ENCODE measurements at places on chromosomes 16 and 17.

DNA sequence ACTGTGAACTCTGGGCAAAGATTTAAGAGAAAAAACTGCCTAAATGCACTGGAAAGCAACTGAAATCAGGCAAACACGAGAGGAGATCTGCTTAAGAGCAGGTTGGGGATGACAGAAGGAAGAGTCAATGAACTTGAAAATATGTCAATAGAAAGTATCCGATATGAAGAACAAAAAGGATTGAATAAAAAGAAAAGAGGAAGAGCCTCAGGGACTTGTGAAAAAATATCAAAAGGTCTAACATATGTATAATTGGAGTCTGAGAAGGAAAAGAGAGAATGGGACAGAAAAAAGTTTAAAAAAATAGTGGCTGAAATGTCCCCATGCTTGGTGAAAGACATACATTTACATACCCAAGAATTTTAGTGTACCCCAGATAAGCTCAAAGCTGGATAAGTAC lies 195.5 kb downstream of the COPRS start:
- DNase-seq = no peak

DNA sequence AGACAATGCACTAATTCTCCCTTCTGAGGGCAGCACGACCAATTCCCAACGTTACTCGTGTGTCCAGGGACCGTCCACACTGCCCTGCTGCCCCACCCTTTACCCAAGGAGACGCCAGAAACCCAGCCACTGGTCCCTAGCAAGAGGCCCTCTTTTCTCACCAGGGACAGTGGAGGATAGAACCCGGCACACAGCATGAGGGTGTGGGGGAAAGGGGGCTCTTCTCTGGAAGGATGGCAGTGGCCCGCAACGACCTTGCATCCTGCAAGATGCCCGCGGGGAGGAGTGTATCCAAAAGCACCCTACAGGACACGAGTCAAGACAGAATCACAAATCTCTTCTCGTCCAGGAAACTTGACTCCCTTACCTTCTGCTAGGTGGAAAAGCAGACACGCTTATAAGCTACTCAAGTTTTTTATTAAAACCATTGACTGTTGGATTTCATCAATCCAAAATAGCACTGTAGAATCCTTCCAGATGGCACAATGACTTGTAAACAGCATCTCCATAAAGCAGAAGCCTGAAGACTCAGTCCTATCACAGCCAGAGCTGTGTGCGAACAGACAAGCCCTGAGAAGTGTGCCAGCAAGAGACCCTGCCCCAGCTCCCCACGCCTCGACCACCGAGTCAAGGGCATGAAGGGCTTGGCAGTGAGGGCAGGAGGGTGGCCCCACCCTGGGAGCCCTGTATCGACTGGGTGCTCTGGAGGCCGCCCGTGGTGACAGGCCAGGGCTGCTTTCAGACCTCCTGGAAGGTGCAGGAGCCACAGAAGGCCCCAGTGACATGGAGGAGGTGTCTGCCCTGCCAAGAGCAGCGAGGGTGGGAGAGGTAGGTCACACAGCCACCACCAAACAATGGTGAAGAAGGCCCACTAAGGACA lies 103.8 kb downstream of the ANKRD11 start:
- DNase-seq = no peak

GRCh38 chr16:9008601-9009260 lies 45.0 kb upstream of the USP7 start:
- peak; percentile 32 for DNase-seq

DNA sequence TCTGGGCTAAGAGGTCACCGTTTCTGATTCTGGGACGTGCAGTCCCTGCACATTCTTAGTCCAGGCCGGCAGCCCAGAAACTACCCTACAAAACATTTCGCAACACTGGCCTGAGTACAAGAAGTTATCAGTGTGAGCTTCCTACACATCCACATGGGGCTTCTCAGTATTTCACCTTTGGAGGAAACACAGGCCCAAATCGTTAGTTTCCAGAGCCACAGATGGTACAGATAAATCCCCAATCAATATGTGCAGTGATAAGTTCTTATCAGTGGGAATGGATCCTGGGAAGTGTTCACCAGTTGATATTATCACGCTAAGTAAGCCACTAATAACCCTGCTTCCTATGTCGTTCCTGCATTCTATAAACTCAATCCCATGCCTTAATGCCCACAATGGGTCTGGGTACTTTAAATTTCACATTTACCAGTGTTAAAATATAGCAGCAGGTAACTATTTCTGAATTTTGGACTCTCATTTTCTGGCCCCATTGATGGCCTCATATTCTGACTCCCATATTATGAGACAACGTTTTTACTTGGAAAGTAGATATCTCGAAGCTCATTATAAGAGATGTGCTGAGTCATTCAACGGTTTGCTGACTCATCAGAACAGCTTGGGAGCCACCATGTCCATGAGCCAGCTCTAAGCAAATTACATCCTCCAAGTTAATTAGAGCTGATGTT lies 370.2 kb upstream of the MAF start:
- DNase-seq = no peak

DNA sequence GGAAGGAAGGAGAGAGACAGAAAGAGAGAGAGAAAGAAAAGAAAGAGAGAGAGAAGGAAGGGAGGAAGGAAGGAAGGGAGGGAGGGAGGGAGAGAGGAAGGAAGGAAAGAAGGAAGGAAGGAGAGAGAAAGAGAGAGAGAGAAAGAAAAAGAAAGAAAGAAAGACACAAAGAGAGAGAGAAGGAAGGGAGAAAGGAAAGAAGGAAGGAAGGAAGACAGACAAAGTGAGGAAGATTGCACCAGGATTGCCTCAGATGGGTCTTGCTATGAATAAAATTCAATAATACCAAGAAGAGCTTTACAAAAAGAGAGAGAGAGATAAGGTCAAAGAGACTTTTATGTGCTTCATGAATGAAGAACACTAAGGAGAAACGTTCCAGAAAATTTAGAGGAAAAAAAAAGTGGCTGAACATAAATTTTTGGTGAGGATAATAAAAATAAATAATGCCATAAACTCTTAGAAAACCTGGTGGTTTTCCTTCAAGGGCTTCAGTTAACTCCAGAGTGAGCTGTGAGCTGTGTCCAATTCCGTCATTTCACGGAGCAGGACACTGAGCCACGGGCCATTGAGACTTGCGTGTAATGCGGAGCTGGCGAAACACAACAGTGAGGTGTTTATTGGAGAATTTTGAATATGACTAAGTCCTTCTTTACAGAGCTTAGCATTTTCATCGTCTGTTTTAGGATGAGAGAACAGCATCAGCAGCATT lies 72.7 kb upstream of the TNRC6C start:
- no peak for DNase-seq

GRCh38 chr17:12667299-12667958 lies 1.7 kb downstream of the MYOCD start:
- DNase-seq = peak; percentile 45

- no peak for DNase-seq
These were observed 15.4 kb downstream of the ABCA10 start for GRCh38 chr17:69213059-69213813.

DNA sequence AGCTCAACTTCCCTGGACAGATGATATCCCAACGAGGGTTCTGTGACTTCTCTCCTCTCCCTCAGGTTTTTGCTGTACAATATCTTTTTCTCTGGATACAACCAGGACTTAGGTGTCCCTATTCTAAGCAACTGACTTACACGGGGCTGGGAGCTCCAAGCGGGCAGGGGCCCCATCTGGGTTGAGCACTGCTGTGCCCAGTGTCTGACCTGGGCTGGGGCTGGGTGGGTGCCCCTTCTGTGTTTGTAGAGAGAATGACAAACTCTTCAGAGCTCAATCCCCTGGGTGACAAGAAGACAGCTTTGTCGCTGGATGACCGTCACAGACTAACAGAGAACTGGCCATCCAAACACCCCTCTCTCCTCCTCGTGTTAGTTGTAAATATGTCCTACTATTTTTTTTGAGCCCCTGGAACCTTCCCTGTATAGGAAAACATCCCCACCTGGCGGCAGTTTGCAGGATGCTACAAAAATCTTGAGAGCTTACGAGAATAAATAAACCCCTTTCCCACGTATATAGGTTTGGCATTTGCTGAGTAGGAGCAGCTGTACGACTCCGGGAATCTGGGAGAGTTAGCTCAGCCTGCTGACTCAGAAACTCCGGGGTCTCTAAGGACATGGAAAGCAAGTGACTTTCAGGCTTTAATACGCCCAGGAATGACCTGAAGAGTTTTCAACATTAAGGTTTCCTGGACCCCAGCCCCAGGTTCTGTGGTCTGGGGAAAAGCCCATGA lies 23.7 kb upstream of the RCVRN start:
- DNase-seq = peak; percentile 48
